ENCODE measurements at places on chromosomes 4 and X.

DNA sequence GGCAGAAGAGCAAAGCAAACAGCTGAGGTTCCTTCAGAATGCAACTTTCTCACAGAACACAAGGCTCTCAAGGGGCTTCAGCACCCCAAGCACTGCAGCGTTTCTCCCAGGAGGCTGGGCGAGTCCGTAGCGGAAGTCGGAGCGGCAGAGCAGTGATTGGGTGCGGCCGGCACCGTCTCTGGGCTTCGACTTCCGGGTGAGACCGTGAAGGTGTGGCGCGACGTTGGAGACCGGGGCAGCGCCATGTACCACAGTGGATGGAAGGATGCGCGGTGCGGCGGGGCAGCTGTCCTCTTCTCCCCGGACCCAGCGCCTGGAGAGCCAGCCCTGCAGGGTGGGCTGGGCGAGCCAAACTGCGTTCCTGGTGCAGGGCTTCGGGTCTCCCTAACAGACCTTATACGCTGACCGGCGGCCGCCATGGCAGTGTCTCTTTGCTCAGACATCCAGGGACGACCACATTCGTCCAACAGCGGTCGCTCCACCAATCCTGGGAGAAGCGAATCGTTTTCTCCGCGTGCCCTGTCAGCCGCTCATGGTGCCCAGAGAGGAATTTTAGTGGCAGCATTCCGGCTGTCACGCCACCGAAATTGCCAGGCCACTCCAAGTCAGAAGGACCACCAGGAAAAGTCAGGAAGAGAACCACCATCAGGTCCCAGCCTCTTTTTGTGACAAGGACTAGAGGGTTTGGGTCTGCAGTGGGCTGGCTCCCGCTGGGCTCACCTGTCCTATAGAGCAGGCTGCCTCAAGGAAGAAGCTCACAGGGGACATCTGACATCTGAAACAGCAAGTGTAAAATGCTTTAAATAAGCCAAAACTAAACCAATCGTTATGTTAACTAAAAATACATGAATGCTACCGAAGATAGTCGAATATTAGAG lies 20.5 kb downstream of the TRIM61 start:
- DNase-seq: peak; percentile 89

DNA sequence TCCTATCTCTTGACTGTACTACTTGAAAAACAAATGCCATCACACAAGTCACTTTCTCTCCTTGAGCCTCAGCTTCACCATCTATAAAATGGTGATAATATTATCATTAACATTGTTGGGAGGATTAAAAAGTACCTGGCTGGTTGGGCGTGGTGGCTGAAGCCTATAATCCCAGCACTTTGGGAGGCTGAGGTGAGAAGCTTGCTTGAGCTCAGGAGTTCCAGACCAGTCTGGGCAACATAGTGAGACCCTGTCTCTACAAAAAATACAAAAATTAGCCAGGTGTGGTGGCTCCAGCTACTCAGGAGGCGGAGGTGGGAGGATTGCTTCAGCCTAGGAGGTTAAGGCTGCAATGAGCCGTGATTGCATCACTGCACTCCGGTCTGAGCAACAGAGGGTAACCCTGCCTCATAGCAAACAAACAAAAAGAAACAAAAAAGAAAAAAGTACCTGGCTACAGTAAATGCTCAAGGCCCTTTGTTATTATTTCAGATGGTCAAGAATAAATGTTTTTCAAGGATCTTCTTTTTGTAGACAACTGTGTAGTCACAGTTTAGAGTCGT lies 120.3 kb downstream of the CHRNA9 start:
- DNase-seq: no peak

GRCh38 chr4:57607566-57608180 lies 497.5 kb upstream of the IGFBP7 start:
- DNase-seq: no peak

DNA sequence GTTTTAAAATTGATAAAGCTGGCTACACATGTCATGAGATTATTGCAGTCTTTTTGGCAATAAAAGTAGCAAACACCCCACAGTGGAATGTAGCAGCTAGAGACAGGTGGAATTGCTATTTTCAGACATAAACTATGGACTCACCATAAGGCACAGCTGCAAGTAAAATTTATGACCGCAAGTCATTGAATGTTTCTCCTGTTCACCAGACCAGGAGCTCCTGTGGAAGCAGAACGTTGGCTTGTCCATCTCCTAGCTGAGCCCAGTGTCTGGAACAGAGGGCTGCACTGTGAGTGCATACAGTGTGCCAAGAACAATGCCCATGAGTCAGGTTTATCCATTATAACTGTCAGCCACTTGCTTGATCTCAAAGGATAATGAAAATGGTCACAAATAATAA lies 538.2 kb downstream of the INPP4B start:
- no peak for DNase-seq

- no peak for DNase-seq
These were observed 15.1 kb upstream of the GK start for GRCh38 chrX:30637874-30638815.

DNA sequence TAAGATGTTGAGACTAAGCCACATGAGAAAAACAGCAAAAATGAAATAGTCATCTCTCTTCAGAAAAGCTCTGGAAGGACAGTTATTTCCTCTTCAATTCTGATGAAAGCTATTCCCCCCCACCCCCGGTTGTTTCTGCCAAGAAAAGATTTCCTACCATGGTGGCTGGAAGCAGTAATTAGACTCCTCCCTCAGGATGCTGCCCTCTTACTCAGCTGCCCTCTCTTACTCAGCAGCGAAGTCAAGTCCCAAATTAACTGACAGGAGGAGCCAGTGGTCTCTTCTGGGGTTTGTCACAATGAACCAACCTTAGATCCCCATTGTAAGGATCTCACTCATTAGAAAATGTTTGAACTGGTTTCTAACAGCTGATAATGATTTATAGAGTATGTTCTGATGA lies 38.0 kb downstream of the GPM6B start:
- no peak for DNase-seq

DNA sequence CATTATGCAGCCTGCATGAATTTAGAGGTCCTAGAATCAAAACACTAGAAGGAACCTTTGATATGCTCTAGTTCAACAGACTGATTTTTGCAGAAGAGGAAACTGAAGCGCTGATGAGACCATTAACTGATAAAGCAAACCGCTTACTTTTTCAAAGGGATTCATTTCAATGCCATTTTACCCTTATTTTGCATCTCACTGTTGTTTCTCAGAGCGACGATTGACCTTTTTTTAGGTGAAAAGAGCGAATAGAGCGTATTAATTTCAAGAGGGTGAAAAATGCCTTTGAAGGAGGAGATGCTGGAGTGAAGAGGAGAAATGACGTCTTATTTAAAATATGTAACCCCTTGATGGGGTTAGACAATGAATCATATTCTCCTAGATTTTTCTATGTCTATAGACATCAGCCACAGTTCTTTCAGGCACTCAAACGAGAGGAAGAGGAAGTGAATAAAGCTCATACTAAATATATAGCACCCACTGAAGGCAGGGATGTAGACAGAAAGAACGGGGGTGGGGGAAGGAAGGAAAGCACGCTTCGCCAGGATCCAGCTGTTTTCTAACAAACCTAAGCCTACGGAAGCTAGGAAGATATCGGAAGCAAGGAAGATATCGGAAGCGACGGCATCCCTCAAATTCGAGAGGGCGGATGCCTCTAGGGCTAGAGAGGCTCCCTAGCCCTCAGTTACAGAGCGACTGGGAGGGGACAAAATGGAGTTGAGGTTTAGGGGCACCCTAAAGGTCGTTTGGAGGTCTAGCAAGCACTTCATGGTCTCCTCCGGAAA lies 848 bp downstream of the ACSL4 start:
- no peak for DNase-seq

DNA sequence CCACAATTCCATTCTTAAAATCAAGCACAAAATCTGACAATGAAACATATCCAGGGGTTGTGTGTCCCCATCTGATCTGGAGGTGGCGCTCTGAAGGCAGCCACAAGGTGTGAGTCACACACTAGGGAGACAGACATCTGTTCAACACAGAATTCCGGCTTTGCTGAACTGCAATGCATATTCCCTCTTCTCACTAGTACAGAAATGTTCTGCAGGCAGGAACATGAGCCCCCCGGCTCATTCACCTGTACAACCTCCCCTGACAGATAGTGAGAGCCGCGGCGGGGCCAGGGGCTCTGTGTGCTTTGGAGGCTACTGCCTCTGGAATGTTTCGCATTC lies 41.9 kb downstream of the WDR1 start:
- DNase-seq: no peak

DNA sequence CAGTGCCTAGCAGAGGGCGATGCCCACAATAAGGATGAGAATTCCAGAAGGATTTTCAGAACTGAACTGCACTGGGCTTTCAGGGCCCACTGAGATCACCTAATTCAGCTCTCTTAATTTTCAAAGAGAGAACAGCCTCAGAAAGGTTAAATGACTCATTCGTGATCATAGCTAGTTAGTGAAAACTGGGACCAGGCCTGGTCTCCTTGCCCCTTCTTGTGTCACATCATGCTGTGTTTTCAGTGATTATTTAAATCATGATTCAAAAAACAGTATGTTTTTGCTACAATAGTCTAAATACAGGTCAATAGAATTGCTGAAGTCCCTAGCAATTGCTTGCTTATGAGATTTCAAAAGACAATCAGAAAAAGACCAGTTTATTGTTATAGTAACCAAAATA lies 136.4 kb upstream of the PLAC1 start:
- no peak for DNase-seq

- DNase-seq: no peak
These were observed 43.6 kb downstream of the WFS1 start for GRCh38 chr4:6313216-6313615.

- no peak for DNase-seq
These were observed 44.1 kb upstream of the NEUROG2 start for GRCh38 chr4:112560084-112560483.

DNA sequence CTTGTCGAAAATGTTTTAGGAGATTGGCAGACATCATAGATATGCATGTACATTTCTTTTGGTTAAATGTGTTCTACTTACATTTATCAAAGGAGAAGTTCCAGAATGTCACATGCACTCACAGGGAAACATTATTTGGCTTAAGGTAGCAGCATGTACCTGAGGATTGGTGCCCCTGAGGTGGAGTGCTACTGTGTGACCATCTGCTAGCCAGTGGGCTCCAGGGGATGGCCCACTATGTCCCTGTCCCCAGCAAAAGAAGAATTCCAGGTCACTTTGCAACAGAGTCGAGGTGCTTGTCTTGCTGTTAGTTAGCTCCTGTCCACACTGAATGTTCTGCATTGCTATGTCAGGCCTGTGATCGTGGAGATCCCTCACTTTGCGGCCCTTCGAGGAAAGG lies 283.2 kb downstream of the ANK2 start:
- no peak for DNase-seq

GRCh38 chr4:2046031-2046961 lies 12.8 kb upstream of the NAT8L start:
- no peak for DNase-seq

GRCh38 chr4:142085513-142086292 lies 449.3 kb downstream of the IL15 start:
- no peak for DNase-seq

DNA sequence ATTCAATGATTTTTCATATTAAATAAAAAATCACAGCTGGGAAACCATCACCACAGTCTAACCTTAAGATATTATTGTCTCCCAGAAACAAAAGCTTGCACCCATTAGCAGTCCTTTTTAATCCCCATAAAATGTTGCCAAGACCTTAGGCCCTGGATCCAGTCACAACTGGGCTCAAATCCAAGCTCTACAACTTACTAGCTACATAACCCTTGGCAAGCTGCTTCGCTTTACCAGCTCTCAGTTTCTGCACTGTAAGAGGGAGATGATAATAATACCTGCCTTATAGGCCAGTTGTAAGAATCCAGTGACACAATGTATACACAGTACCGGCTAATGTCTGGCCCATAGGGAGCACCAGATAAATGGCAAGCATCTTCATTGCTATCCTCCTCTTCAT lies 400.9 kb upstream of the FGF13 start:
- no peak for DNase-seq

GRCh38 chr4:95599777-95600400 lies 51.1 kb upstream of the UNC5C start:
- no peak for DNase-seq

GRCh38 chr4:66433706-66434105 lies 763.4 kb upstream of the EPHA5 start:
- no peak for DNase-seq

- no peak for DNase-seq
These were observed 64.2 kb upstream of the MSANTD1 start for GRCh38 chr4:3184725-3185124.

DNA sequence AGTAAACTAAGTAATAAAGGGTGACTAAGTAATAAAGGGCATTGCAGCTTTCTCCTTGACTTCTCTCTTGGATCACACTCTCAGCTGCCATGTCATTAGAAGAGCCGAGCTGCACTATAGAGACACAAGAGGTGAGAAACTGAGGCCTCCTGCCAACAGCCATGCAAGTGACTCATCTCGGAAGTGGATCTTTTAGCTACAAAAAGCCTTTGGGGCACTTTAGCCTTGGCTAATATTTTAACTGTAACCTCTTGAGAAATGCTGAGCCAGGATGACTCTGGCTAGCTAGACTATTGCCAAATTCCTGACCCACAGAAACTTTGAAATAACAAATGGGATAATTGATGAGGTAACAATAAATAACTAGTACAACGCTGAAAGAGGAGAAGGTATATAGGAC lies 1.5 kb upstream of the NEIL3 start:
- no peak for DNase-seq

GRCh38 chr4:61143461-61143860 lies 56.7 kb upstream of the ADGRL3 start:
- no peak for DNase-seq

DNA sequence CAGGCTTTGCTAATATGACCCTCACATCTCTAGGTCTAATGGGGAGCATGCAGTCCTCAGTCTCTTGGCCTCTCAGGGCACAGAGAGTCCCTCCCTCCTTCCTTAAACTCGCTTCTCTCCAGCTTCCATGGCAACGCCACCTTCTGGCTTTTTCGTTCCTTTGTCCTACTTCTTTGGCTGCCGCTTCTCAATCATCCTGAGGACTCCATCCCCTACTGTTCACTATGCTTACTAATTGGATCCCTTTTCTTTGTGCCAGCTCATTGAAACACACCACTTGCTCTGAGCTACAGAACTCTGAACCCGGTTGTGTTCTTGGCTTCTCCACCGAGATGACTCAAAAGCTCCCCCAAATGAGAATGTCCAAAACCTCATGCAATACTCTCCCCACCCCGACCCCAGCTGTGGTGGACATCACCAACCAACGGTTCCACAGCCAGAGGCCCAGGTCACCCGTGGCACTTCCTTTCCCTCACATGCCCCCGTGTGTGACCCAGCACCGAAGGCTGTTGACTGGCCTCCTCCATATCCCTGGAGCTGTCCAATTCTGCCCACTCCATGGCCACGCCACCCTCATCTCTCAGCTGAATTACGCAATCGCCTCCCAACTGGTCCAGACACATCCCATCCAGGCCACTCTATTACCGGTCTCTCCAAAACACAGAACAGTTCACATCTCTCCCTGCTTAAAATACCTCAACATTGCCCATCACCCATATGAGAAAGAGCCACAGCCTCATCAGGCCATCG lies 34.7 kb downstream of the CRMP1 start:
- DNase-seq: peak; percentile 69

DNA sequence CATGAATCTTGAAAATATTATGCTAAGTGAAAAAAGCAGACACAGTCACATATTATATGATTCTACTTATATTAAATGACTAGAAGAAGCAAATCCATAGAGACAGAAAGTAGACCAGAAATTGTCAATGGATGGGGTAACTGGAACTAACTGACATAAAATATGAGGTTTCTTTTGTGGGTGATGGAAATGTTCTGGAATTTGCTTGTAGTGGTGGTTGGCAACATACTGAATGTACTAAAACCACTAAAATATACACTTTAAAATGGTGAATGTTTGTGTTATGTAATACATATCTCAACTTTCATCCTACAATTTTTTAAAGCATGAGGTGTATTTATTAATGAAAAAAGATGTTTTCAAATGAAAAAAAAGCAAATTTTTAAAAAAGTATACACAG lies 14.7 kb downstream of the CNOT6L start:
- no peak for DNase-seq
